CD4-positive, alpha-beta T cell treated with Interleukin-6 at 100 ng/mL for 8 hours (primary cell): ENCODE measurements at places on chromosomes 7 and 10.
A peak's percentile ranks its signal among the peaks of the same experiment; 100 is the strongest.

GRCh38 chr7:18577096-18577771 is 81.7 kb downstream of the HDAC9 start:
- no peak for DNase-seq

DNA sequence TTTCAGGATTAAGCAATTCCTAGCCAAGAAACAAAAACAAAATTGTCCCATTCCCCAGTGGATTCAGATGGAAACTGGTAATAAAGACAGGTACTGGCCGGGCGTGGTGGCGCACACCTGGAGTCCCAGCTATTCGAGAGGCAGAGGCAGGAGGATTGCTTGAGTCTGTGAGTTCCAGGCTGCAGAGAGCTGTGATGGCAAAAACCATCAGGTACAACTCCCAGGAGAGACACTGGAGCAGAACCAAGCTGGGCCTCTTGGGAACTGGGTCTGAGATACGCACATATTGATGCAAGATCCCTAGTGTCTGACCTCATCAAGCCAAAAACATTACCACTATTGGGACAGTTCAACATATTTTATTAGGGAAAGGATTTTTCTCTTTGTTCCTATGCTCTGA is 84.0 kb upstream of the ANLN start:
- DNase-seq, result no peak

GRCh38 chr7:128197989-128198580 is 43.0 kb upstream of the LEP start:
- DNase-seq, result no peak

GRCh38 chr10:97731346-97732051 is 5.4 kb upstream of the ZFYVE27 start:
- peak; percentile 48 for DNase-seq

GRCh38 chr7:148726385-148726784 is 27.7 kb downstream of the CUL1 start:
- no peak for DNase-seq

- no peak for DNase-seq
Observed at GRCh38 chr7:39686261-39686924, 63.0 kb downstream of the RALA start.

- no peak for DNase-seq
Observed at GRCh38 chr10:120188950-120189349, 268.1 kb upstream of the PLPP4 start.

- DNase-seq, result no peak
Observed at GRCh38 chr7:83985821-83986220, 208.8 kb downstream of the SEMA3A start.

DNA sequence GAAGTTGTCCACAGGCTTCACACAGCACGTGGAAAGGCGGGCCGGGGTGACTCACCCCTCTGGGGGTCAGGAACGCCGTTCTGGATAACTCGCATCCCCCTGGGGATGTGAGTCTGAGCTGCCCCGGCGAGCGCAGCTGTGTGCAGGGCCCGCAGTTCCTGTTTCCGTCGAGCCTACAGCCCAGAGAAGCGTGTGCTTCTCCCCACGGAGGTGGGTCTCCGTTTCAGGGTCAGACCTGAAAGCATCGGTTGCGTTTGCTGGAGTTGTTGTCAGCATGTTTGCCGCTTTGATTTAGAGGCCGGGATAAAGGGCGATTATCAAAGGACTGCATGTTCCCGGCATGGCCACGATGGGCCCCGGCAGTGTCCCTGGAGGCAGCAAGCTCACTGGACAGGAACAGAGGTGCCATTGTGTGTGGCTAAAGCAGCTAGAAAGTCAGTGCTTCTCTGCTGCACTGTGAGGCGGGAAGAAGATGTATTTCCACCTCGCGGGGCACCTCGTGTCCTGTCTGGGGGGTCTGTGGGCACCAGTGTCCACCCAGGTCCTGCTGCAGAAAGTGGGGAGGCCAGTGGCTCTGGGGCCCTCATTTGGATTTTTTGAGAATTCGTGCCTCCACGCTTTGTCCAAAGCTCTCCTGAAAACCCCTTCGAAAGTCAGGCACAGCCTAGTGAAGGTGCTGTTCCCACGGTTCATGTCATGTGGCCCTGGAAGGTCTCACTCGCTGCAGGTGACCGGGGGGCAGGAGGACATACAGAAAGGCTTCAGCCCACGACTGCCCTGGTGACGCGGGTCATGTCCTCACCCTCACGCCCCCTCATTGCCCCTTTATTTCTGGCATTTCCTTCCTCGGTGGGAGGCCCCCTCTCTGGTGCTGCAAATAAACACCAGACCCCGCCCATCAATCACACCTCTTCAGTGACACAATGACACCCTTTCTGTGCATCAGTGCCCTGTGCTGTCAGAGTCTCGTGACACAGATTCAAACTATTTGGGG is 27.4 kb upstream of the GDI2 start:
- no peak for DNase-seq

- no peak for DNase-seq
Observed at GRCh38 chr10:49381111-49381900, 14.6 kb downstream of the DRGX start.

GRCh38 chr7:127383123-127383835 is 9.2 kb downstream of the ZNF800 start:
- DNase-seq, result no peak

DNA sequence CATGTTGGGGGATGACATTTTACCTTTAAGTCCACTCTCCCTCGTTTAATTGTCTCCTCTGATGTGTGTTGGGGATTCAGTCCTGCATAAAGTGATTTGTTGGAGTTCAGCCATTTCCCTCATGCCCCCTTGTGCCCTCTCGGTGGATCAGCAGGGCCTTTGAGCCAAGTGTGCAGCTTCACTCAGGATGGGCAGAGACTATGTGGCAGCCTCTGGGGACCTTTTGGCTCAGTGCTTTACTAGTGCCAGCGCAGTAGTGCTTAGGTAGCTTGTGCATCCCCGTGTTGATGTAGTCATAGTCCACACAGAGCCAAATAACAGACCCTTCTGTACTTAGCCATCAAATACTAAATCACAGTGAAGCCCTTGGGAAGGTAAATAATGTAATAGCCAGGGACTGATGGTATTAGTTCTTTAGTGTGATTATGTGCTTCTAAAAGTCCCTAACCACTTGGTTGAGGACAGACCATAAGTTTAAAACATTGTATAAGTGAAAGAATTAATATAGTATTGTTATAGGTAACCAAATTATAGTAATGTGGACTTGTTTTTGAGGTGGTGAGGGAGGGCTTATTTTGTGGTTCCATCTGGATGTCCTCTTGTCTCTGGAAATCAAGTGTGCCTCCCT is 11.4 kb downstream of the BUB3 start:
- DNase-seq, result no peak

- peak; percentile 1 for DNase-seq
Observed at GRCh38 chr10:30999070-30999712, 32.5 kb downstream of the ZNF438 start.

DNA sequence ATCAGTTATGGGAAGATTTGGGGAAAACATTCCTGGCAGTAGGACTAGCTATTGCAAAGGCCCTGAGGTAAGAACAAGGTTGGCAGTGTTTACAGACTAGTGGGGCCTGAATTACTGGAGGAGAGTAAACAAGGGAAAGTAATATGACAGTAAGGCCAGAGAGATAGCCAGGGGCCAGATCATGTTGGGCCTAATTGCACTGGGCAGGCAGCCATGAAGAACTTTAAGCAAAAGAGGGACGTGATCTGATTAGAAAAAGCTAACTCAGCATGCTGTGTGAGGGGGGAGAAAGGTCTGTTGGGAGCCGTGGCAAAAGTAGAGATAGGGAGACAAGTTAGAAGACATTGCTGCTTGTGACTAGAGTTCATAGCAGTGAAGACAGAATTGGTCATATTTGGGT is 9.2 kb downstream of the NUP42 start:
- DNase-seq, result no peak

GRCh38 chr10:20004087-20004523 is 187.9 kb downstream of the PLXDC2 start:
- no peak for DNase-seq

DNA sequence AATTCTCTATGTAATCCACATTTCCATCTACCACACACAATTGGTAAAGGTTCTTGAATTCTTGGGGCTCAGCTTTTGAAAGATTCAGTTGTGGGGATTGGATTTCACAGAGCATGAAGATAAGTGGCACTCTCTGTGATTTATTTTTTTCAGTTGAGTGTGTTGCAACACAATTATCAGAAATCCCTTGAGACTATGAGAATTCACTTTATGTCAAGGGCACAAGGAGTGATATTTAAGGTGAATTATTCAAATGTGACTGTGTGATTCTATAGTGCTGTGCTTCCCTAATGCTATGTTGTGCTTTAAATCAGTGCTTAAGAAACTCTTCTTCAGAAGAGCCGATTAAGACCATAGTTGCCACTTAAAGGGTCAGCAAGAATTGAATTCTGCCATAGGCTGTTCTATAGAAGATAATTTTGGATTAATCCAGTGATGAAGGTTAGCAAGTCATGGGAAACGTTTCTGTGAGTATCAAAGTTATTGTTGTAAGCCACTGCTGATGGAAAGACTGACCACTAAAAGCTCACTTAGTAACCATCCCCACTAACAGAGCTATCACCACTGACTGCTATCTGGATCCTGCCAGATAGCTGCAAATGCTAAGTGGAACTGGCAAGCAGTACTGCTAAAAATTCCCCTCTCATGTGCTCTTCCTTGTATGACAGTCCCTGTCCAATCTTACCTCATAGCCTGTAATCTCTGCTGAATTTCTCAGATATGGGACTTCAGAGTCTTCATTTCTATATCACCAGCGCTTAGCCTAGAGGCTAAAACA is 134.0 kb upstream of the SEMA3D start:
- no peak for DNase-seq

DNA sequence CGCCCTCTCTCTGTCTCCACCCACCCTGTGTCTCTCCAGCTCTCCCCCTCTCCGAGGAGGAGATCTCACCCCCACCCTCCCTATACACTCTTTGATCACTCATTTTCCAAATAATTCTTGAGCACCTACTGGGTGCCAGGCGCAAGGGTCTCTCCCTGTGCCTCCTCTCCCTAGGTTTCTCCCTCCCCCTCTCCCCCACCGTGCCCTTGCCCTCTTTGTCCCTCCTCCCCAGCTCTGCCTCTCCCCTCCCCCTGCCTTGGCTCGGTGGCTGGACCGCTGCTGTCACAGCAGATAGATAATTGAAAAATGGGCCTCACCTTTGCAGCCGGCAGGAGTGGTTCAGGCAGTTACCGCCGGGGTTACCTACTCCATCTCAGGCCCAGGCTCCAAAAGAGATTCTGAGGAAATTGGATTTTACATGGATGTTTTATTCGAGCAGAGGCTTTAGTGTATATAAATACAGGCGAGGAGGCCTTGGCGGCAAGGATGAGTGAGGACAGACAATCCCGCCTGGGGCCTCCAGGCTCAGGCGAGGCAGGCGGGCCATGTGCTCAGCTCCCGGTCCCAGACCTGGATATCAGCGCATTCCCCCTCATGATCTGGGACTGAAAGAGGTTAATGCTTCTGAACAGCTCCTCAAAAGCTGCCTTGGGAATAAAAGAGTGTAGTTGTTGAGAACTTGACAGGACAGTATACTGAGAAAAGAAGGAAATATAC is 60.8 kb upstream of the BTRC start:
- DNase-seq, result no peak

DNA sequence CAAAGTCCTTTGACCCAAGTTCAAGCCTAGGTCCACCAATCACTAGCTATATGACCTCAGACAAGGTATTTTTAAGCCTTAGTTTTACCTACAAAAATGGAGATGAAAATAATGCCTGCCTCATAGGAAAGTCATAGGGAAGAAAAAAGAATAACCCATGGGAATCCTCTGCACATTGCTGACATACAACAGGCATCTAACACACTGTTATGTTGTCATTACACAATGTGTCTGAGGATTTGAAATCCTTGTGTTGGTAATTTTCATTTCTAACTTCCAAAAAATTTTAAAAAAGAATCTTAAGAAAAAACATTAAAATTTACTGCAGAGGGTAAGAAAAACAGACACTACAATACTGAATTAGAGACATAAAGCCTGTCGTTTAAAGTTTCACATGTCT is 5.7 kb downstream of the ANK3 start:
- no peak for DNase-seq

DNA sequence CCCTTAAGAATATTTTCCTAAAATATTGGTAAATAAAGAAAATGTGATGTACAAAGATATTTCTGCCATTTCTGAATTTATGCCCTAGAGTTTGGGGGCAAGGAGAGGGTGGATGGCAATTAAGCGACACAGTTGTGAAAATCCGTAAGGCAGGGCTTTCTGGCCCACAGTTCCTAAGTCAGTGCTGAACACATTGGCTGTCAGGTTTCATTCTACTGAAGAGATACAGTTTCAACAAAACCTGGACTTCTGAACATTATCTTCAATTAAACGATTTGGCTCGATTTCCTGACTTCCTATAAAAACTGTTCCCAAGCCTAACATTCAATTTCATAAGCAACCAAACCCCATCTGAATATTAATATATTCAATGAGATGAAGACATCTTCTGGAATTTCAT is 61.1 kb upstream of the NEBL start:
- no peak for DNase-seq

- peak; percentile 47 for DNase-seq
Observed at GRCh38 chr10:102645388-102645740, 1.1 kb downstream of the TRIM8 start.
